Stimulated activated CD8-positive, alpha-beta memory T cell treated with anti-CD3 and anti-CD28 coated beads, Interleukin-7, amount 100 ng/mL, for 1 hour (primary cell): ENCODE measurements at places on chromosomes 16 and 17.

GRCh38 chr17:51933647-51934046 is 224.9 kb downstream of the CA10 start:
- no peak for DNase-seq

DNA sequence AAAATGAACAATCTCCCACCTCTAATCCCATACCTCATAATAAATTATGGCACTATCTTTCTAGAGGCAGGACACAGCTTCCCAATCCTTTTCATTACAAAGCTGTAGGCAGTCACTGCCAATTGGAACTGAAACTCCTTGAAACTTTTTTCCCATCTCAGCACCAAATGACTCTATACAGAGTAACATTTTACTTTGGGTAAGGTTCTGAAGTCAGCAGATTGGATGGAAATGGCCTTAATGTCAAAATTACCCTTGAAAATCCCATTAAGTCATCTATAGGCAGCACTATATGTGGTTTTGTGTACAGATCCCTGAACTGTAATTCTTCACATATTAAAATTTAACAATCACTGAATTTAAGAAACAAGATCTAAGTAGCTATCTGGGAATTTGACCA is 30.3 kb upstream of the CORO6 start:
- DNase-seq, result no peak

DNA sequence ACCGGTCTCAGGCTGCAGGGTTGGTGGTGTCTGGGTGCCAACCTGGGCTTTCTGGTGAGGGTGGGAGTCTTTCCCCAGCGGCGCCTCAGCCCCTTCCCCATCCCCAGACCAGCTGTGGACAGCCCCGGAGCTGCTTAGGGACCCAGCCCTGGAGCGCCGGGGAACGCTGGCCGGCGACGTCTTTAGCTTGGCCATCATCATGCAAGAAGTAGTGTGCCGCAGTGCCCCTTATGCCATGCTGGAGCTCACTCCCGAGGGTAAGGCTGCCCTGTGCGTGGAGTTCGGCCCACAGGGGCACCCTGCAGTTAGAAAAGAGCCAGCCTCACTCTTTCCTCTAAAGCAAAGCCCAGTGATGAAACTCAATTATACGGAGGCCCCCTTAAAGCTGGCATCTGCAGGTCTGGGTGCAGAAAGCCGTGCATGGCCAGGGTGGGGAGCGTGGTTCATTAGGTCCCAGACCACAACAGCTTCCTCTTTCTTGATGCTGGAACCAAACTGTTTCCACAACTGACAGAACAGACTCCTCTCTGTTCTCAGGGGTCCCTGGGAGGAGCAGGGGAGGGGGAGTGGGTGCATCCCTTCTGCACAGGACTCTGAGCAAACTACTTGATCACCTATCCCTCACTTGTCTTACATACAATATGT is 10.7 kb downstream of the GUCY2D start:
- DNase-seq, result no peak

DNA sequence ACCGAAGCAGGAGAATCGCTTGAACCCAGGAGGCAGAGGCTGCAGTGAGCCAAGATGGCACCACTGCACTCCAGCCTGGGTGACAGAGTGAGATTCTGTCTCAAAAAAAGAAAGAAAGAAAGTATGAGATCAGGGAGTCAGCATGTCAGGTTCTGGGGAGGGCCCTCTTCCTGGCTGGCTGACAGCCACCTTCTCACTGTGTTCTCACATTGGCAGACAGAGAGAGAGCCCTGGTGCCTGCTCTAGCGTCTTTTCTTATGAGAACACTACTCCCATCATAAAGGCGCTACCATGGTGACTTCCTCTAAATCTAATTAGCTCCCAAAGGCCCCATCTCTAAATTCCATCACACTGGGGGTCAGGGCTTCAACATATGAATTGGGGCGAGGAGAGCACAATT is 27.6 kb upstream of the RBBP6 start:
- DNase-seq, result no peak

- DNase-seq, result no peak
Observed at GRCh38 chr17:78789663-78790181, 7.6 kb upstream of the CYTH1 start.

- no peak for DNase-seq
Observed at GRCh38 chr17:79874329-79874981, 35.2 kb upstream of the CBX4 start.

GRCh38 chr16:56747486-56748045 is 17.6 kb downstream of the NUP93 start:
- DNase-seq, result no peak

DNA sequence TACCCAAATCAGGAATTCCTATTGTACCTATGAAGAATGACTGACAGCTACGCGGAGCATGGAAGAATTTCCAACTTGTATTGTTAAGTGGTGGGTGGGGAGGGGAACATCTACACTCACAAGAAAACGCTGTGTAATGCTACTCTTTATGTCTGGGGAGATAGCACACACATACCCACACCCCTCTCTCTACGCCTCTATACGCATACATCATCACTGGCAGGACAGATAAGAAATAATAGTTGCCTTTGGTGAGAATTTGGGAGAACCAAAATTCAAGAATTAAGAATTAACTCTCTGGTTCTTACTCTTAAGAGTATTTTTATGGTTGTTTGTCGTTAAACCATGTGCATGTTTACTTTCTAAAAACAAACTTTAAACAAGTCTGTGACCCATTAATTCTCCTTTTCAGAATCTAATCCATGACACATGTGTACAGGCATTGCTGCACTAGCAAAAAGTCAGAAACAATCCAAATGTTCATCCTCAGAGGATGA is 33.9 kb downstream of the CREBBP start:
- DNase-seq, result no peak

GRCh38 chr16:86843812-86844211 is 265.5 kb downstream of the FOXL1 start:
- DNase-seq, result no peak
